Large intestine (tissue), 12 donors: ENCODE measurements at places on chromosomes 4 and X.

DNA sequence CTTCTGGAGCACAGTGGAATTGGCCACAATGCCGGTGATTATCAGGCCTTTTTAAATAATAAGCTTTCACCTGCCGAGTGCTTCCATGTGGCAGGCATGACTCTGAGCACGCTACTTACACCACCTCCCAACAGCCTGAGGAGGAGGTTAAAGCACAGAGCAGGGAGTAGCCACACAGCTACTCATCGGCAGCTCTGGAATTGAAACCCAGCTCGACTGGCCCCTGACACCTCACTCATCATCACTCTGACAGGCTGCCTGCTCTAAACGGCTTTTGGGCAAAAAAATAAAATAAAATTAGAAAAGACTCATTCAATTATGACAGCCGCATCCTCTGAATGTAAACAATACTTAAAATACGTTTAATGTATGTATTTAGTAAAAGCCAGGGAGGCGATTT, 326.4 kb upstream of the NOCT start:
- no peak for DNase-seq

DNA sequence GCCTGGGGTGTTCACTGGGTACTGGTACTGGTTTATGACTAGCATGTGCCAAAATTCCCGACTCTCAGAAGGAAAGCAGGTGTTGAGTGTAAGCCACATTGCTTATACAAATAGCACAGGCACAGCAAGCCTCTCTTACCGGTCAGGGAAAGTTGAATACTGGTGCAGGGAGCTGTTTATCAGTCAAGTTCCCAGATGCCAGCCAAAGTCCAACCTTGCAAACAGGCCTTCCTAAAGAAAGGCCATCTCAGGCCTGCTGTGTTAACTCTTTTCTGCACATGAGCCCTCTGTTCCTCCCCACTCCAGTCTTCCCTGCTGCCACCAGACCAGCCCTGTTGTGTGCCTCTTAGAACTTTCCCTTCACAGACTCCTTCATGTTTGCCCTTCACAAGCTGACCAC, 34.2 kb downstream of the PKD2 start:
- peak; percentile 56 for DNase-seq

DNA sequence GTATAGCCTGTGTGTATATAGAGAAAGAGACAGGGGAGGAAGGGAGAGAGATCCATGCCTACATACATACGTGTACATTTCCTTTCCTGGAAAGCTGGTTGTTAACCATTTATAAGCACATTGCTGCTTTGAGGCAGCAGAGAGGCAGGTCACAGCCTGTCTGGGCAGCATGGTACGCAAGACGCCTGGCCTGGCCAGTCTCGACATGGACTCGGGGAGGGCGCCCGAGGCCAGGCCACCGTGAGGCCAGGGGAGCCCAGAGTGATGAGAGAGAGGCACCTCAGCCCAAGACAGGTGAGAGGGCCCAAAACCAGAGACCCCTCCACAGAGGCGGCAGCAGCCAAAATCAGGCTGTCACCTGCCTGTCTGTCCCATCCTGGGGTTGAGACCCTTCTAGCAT, 3.9 kb downstream of the TREX2 start:
- DNase-seq, result no peak

DNA sequence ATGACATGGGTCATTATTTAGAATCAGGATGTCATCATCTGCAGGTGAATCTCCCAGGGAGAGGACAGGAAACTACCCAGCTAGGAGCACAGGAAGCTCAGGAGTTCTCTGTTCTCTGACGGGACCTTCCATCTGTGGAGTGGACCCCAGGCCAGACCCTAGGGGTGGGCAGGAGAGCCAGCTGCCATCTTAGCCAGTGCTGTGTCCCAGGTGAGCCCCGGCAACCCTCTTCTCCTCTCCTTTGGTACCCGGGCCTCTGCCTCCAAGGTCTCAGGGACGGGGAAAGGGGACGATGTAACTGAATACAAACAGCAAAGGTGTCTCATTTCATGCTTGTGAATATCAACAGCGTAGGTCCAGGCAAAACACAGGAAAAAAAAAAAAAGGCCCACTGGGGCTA, 48.5 kb downstream of the C4orf50 start:
- DNase-seq, result no peak

DNA sequence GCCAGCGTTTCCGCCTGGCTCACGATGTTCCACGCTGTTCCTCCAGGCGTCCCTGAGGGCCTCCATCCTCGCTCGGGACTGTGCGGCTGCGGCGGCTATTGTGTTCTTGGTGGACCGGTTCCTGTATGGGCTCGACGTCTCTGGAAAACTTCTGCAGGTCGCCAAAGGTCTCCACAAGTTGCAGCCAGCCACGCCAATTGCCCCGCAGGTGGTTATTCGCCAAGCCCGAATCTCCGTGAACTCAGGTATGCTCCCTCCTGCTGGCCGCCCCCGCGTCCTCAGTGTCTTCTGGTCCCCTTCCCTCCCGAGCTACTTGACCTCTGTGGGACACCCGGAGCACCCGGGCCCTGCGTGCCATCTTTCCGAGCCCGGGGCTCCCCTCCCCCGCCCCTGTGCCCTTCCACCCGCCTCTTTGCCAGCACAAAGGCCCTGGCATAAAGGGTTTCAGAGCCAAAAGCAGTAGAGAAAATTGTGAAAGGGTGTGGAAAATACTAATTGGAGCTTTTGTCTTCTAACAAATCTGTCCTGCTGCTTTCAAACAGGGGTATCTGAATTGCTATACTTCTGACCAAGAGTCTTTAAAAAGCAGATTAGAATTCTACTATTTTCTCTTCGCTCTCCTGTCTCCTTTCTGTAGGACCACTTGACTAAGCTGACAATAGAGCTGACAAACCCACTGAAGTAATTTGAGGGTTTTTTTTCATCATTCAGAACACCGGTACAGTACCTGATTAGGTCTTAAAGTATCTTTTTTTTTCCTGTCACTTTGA, 104.0 kb downstream of the NEUROG2 start:
- DNase-seq, result no peak

- no peak for DNase-seq
Measured at GRCh38 chr4:77922158-77923094, 59.8 kb downstream of the MRPL1 start.

DNA sequence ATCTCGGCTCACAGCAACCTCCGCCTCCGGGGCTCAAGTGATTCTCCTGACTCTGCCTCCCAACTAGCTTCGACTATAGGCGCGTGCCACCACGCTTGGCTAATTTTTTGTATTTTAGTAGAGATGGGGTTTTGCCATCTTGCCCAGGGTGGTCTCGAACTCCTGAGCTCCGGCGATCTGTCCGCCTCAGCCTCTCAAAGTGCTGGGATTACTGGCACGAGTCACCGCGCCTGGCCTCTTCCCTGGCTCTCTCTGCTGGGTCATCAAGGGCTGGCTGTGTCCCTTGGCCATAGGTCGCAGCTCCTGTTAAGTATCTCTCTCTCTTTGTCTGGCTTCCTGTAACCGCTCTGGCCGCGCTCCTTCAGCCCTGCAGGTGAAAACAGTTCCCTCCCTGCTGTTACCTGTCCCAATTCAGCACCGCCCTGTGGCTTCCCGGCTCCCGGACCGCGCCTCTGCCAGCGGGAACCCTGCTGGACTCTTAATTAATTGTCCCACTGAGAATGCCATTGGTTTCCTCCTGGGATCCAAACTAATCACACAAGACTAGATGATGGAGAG, 1.3 kb upstream of the RGS12 start:
- DNase-seq, result no peak

DNA sequence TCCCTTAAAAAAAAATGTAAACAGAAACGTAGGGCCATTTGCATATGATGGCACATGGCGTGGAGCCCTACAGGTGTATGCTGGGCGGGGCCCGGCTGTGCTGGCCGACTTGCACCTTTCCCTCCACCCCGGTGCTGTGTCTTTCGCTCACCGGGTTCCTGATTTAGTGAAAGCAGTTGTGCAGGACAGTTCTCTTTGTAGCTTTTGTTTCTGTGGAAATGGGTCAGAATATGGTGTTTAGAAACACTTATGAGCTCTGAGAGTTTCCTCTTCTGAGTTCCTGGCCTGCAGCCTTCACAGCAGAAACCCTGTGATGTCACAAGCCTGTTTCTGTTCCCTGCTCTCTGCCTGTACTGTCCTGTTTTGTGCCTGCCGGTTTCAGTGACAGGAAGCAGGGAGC, 22.5 kb upstream of the MSANTD1 start:
- DNase-seq, result no peak

GRCh38 chr4:174524242-174524641, 2.0 kb upstream of the HPGD start:
- peak; percentile 80 for DNase-seq

DNA sequence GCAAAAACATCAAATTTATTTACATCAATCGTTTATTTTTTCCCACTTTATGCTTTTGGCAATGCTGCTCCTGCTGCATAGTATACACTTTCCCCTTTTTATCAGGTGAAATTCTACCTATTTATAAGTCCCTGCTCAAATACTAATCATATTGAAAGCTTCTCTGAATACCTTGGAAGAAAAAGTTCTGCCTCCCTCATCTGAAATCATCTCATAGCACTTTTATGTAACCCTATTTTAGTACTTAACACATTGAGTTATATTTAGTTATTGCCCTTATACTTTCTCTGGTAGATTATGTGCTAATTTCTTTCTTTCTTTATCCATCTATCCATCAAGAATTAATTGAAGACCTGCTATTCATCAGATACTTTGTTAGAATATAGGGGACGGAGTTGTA, 1.1 kb upstream of the WDR17 start:
- no peak for DNase-seq

- DNase-seq, result no peak
Measured at GRCh38 chrX:81957900-81958545, 756.1 kb downstream of the SH3BGRL start.

DNA sequence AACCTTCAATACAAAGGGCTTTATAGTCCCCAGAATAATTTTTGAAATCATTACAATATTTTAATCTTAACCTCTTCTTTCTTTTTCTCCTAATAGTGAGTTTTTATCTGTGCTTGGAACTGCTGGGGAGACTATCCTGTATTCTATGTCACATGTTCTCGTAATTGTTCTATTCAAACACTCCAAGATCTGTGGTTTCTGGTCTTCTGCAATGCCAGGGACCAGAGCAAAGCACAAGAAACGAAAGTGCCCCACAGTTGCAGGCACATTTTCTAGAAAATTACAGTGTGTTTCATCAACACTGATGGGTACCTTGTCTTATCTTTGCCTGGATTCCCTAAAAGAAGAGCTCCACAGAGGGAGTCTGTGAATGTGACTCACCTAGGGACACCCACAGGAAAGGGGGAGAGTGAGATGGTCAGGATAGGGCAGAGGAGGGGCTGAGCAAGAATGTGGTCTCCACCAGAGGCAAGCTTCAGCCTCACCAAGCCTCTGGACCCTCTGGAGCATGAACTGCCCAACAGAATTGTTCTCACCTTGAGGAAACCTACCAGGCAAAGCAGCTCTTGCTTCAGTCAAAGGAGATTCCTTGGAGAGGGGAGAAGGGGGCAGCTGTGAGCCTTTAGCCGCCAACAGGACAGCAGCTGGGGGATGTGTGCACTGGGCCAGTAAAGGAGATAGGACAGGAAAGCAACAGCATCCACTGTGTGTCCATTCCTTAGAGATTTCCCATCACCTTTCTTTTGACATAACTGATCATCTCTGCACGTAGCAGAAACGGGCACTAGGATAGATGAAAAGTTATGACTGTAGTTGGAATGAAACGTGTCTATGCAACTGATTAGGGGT, 25.9 kb downstream of the UNC5C start:
- DNase-seq, result no peak

GRCh38 chrX:51476930-51477329, 19.5 kb downstream of the NUDT11 start:
- DNase-seq, result no peak

GRCh38 chrX:49960061-49960460, 37.7 kb downstream of the CLCN5 start:
- peak; percentile 58 for DNase-seq

DNA sequence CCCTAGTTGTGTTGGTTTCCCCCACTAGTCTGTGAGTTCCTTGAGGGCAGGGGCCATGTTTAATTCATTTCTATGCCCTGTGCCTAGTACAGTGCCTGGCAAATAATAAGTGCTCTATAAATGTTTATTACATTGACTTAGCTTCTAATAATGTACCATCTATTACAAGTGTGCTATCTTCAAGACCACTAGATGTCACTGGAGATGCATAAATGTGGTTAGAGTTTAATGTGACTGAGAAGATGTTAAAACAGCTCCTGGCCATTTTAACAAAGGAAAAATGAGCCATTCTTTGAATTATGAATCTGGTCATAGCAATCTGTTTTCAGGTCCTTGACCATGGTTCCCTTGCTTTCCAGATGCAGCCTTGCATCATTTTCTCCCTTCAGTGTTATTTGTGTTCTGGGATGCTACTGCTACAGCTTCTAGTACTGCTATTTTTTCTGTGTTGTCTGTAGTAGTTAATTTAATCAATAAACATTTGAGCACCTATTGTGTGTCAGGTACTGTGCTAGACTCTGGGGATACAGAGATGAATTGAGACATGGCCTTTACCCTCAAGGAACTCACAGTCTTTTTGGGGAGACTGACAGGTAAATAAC, 43.2 kb downstream of the SLC9A6 start:
- peak; percentile 9 for DNase-seq

GRCh38 chr4:173765751-173766150, 235.7 kb upstream of the HAND2 start:
- no peak for DNase-seq

- no peak for DNase-seq
Measured at GRCh38 chr4:144090744-144091143, 49.8 kb downstream of the GYPA start.

GRCh38 chr4:996997-997374, 3.8 kb upstream of the SLC26A1 start:
- DNase-seq, result no peak

GRCh38 chrX:6227453-6227835, 1.2 kb downstream of the NLGN4X start:
- peak; percentile 2 for DNase-seq

GRCh38 chr4:41424522-41424921, 113.4 kb upstream of the LIMCH1 start:
- DNase-seq, result no peak

DNA sequence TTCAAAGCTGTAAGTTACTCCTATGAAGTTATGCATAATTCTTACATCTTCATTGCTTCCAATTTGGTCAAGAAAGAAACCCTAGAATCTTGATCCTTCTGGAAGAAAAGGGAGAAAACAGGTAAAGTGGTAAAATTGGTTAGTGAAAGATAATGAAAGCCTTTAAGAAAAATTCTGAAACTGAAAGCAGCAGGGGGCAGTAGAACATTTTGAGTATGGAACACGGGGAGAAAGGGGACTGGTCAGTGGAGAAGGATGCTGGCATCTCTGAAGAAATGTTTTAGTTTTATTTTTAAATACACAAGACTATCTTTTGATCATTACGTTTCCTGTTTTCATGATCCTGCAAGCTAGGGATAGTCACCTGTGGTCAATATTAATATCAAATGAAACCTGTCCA, 54.3 kb downstream of the SLIT2 start:
- DNase-seq, result no peak

GRCh38 chr4:94451695-94452475, at the start of gene PDLIM5:
TSS of gene PDLIM5 (plus strand) at chr4:94451942. CDS start at chr4:94455289, 3,347 bp downstream.
- DNase-seq, result peak; percentile 94

DNA sequence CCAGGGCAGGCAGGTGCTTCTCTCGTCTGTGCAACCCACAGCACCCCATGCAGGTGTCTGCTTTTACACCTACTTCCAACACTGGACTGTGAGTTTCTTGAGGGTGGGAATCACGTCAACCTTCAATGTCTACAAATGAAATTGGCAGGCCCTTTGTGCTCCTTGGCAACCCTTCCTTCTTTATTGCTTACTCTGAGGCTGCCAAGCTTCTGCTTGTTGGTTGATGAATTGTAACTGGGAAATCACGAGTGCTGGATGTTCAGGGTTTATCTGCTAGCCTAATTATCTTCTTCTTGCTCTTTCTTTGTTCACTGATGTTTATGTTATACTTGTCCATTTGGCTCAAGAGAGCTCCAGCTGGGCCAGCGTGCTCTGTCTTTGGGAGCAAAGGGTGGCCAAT, 2.5 kb upstream of the DGAT2L6 start:
- no peak for DNase-seq
